NCI-H2081 treated with DMSO at 0.1 percent for 48 hours (cell line): ENCODE measurements at places on chromosomes 3 and 15.
A peak's percentile ranks its signal among the peaks of the same experiment; 100 is the strongest.

DNA sequence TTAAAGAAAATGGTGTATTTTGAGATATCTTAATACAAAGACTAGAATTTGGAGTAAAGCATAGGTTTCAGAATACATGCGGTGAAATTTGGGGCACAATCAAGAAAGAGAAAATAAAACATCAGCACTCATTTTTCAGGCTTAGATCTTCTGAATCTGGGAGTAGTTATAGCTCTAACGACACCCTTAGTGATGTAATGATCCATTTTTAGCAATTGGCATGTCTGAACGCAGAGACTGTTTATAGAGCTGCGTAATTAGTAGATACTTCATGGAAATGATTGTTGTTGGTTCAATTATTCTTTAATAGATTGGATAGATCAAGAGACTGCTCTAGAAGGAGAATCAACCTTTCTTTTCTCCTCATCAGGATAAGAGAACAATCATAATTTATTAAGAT lies 47.5 kb upstream of the SNRK start:
- DNase-seq, result no peak

DNA sequence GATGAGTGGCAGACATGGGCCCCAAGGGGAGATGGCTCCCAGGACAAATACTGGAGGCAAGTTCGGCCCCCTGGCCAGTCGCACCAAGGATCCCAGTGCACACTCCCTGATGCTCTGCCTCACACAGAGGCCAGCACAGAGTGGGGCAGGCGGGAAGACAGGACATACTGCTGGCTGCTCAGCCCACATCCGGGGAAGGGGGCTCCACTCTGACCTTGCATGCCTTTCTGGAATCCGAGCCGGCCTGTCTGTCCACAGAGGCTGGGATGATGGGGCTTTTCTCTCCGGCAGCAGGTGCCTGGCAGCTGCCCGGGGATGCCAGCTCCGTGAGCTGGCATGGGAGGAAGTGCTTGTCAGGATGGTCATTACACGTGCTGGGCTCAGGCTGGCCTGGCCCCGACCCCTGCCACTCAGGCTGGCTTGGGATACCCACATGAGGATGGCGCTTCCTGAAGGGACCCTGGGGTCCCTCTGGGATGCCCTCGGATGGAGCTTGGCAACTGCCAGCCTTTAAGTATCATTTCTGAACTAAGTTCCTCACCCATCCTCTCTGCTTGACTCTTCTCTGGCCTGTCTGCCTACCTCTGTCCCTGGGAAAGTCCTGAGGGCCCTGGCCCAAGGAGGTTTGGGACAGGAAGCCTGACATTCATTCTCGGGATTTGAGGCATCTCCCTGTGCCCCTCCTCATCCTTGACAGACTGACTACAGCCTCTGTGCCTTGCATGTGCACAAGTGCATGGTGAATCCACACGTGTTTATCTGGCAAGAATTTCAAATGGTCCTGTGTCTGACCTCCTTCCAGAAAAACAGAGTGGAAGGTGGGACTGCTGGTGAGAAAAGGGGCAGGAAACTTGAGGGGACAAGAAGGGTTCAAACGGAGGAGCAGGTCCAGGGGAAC lies 46.5 kb downstream of the EXOG start:
- DNase-seq, result no peak

DNA sequence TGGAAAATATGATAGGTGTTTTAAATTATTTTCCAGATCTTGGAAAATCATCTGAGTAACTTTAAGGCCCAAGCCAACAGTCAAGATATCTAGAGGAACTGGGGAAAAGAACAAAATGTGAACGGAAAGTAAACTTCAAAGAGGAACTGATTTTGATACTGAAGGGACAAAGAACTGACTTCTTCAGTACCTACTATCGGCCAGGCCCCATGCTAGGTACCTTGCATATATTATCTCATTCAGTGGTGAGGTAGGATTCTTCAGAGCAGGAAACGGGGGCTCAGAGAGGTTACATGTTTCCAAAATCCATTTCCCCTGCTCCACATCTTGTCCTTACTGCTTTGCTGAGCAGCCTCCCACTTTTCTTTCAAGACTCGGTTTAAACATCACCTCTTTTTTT lies 9.8 kb upstream of the ZNF710 start:
- DNase-seq, result no peak

DNA sequence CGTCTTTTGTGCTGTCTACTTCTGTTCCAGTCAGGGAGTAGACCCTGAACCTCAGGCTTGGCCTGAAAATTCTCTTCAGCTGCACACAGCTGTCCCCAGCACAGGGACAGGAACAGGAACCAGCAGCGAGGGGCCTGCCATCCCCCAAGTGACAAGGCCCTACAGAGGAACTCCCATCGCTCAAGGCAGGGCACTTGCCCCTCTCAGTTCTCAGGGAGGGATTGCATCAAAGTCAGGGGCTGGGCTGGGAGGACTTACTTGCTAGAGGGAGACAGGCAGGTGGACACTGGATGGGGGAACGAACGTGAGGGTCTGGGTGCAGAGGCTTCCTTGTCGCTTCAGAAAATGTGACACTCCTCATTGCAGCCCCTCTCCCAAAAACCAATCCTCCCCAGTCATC lies 163.6 kb downstream of the CHSY1 start:
- DNase-seq, result no peak

GRCh38 chr3:178201714-178202113 lies 334.5 kb upstream of the KCNMB2 start:
- no peak for DNase-seq

DNA sequence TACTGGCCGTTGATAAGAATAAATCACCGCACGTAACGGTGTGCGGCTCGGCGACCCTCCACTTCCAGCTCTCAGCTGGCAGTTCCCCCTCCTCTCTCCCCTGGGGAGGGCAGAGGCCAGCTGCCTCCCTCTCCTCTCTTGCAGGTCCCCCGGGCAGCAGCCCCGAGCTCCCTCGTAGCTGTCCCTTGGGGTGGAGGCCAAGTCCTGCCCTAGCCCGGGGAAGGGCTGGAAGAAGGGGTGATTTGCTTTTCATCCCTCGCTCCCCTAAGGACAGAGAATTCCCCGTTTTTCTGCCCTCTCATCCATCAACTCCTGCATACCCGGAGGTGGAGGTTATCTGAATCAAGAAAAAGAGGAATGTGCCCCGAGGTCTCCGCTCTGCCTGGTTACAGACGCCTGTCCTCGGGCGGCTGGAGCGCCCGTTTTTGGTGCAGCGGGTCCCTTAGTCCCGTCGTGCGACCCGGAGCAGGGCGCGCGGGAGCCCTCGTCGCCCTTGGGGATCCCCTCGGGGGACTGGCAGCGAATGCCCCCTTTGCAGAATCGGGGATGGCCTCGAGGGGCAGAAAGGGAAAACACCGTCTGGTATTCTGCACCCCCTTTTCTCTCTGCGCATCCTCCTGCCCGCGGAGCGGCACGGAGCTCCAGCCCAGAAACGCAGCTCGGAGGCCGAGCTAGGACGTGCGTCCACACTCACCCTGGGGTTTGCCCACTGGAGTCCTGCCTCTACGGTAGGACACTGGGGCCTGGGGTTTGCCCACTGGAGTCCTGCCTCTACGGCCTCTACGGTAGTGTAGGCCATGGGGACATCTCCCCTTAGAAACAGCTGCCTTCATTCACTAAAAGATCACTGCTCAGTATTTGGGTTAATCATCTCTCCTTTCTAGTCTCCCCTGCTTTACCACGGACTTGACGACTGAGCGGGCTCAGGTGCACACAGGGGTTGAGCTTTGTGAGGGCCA lies 2.2 kb downstream of the PTPRG start:
- no peak for DNase-seq

DNA sequence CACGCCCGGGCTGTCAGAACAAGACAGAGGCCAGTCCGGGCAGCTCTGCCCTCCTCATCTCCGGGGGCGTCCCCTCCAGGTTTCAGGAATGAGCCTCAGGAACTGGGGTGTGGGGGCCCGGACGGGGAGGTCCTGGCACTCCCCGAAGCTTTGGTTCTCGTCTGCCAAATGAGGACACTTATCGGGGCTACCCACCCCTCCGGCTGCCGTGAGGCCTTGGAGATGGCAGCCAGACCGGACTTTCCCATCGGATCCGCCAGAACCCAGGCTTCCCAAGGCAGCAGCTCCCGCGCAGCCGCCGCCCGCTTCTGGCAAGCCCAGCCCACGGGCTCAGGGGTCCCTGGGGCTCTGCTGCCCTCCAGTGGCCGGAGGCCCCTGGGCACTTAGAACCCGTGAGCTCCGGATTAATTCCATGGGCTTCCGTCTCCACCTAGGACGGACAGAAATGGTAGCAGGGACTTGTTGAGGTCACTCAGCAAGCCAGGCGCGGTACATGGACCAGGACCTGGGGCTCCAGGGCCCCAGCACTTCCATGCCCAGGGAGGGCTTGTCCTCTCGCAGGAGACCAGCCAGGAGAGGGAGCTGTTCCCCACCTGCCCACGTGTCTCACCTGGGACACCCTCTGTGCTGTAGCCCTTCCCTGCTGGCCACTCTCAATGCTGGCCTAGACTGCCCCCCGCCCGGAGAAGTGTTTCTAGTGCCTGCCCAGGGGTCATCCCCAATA lies 89.4 kb downstream of the LINGO1 start:
- peak; percentile 31 for DNase-seq

DNA sequence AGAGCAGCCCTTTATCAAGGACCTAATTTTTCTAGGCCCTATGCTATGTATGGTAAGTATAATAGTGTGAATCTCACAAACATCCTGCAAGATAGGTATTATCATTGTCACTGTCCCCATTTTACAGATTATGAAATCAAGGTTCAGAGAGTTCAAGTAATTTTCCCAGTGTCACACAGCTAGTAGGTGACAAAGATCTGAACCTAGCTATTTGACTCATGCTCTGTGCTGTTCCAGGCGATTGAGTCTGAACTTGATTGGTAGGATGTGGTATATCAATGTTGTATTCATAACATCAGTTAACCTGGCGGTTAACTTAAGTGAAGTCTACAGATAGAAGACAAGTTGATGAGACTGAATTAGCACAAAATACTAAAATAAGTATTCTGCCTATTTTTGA lies 229.9 kb downstream of the CHST2 start:
- DNase-seq, result no peak

GRCh38 chr15:62362608-62363007 lies 197.5 kb upstream of the C2CD4B start:
- DNase-seq, result no peak

DNA sequence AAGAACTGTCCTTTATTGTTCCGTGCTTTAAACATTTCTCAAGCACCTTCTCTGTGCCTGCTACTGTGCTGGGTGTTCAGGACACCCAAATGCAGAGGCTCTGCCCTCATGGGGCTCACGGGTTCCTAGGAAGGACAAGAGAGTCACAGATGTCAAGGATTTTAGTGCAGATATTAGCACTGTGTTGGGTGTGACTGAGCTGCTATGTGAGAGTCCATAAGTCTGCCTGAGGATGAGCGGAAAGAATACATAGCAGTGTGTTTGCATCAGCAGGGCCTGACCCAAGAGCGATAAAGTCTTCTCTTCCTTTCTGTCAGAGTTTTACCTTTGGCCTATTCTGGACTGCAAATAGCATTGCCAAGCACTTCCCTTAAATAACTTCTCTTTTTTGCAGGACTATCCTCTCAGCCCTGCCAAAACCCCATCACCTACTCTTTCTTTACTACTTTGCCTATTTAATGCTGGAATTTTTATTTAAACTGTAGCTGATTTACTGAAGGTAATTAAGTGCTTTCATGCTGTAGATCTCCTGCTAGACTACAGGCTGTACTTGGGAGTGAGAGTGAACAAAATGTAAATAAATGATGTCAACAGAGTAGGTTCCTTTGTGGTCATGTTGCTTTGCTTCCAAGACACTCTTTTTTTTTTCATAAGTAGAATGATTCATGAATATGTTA lies 459.4 kb upstream of the TPRG1 start:
- DNase-seq, result no peak

GRCh38 chr3:46552538-46552937 lies 13.6 kb downstream of the LRRC2 start:
- DNase-seq, result no peak

DNA sequence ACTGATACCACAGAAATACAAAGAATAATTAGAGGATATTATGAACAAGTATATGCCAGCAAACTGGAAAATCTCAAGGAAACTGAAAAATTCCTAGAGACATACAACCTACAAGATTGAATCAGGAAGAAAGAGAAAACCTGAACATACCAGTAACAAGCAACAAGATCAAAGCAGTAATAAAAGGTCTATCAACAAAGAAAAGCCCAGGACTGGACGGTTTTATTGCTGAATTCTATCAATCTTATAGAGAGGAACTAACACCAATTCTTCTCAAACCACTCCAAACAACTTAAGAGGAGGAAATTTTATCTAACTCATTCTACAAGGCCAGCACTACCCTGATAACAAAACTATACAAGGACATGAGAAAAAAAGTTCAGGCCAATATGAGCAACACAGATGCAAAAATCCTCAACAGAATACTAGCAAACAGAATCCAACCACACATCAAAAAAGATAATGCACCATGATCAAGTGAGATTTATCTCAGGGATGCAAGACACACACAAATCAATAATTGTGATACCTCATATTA lies 71.1 kb upstream of the IMPG2 start:
- DNase-seq, result no peak

DNA sequence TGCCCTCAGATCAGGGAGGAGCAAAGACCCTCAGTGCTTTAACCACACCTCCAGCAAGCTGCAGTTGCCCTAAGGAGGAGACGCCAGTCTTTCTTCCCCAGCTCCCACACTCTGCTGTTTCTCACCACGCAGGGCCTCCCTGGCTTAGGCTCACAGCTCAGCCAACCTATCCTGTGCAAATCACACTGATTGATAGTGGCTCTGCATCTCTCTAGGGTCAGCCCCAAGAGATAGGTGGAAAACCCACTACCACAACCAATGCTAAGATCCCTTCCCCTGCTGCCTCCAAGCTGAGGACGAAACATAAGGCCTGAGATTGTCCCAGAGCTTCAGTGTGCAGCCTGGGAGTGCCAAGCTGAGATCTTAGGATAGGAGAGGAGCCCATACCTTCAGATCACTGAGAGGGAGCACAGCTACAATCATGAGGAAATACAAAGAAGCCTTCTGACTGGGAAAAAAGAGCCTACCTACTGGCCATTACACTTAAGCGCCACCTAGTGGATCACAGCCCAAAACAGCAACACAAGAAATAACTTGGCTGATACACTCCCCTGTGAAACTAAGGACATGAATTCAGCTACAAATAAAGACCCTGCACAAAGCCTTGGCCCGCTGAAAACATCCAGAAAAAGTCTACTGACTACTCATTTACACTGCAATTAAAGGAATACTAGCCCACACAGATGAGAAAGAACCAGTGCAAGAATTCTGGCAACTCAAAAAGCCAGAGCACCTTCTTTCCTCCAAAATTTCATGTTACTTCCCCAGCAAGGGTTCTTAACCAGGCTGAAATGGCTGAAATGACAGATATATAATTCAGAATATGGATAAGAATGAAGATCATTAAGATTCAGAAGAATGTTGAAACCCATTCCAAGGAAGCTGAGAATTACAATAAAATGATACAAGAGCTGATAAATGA lies 271.5 kb upstream of the DCBLD2 start:
- no peak for DNase-seq
